ENCODE measurements at places on chromosomes 5 and 9.

DNA sequence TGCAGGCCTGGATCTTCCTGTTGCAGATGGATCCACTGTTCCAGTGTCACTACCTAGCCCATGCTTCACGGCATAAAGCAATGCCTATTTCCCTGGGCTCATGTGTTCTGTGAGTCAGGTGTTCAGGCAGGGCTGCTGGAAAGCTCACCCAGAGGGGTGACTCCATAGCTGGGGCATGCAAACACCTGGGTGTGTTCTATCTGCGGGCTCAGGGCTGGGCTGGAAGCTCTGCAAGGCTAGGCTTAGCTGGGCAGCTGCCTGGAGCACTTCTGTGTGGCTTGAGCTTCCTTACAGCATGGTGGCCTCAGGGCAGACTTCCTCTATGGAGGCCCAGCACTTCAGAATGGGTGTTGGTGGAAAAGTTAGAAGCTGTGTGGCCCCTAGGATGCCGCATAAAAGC lies 139.9 kb downstream of the GADD45G start:
- no peak for DNase-seq

- DNase-seq, result no peak
Measured at GRCh38 chr9:24007185-24007584, 181.1 kb upstream of the ELAVL2 start.

DNA sequence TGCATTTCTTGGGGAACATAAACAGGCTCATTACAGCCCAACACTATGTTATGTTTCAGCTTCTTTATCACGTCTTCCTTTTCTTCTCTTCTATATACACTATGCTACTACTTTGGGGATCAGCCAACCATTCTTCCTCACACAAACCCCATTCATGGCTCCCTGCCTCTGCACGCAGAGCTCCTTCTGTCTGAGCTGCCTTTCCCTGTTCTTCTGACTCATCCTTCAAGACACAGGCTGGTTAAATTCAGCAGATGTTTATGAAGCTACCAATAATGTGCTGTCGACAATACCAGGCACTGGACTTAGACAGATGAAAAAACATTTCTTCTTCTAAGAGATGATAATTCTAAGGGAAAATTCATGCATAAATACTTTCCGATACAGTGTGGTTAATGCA lies 102.5 kb upstream of the TXNDC8 start:
- no peak for DNase-seq

- no peak for DNase-seq
Measured at GRCh38 chr9:93315960-93316359, 132.0 kb downstream of the WNK2 start.

- DNase-seq, result no peak
Measured at GRCh38 chr5:33527696-33528095, 86.9 kb downstream of the TARS1 start.

DNA sequence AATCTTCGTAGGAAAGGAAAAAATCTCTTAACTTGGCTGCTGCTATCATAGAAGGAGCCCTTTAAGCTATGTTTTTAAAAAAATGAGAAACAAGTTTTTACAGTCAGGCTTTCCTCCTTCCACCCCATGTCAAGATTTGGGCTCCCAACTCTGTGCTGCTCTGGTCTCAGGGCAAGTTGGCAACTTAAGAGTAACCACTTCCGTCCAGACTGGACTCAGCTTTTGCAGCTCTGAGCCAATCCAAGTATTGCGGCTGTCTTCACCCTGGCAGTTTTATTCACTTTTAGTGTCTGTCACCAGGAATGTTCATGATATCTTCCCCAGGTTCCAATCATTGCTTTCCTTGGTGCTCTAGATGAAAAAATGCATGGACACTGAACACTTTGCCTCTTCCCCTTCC lies 115.9 kb upstream of the GAS1 start:
- no peak for DNase-seq

GRCh38 chr9:133242241-133242640 lies 32.8 kb downstream of the ABO start:
- no peak for DNase-seq

- no peak for DNase-seq
Measured at GRCh38 chr9:20623021-20623747, 885 bp upstream of the MLLT3 start.

- DNase-seq, result peak; percentile 82
Measured at GRCh38 chr5:74251141-74252035, 389.1 kb downstream of the ENC1 start.

DNA sequence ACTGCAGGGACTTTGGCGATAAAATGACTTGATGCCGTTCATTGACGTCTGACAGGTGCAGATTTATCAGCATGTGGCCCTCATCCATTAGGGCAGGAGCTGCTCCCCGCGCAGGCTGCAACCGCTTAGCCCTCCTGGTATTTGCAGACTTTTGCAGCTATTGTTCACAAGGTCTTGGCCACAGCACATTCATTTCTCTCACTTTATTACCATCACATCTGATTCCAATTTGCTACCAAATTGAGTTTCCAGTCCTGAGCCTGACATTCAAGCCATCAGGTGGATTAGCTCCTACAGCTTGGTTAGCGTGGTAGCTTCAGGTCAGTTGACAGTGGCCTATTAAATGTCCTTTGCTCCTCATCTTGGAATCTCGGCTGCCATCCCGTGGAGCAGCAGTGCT lies 299.2 kb downstream of the CD180 start:
- DNase-seq, result no peak

Measured in foreskin melanocyte (primary cell).